Left kidney (tissue), 8 donors: ENCODE measurements at places on chromosomes 2 and 18. TPM values are rescaled to one million over a fixed set of nuclear protein-coding genes. Genes with fewer than 3 reads are reported as not detected.

Gene FBXO41
- polyA plus RNA-seq: 2.1 TPM

Gene CGREF1
- polyA plus RNA-seq: 5.4 TPM

Gene TFCP2L1
- 68.0 TPM for polyA plus RNA-seq

Gene NOSTRIN
- polyA plus RNA-seq: 37.2 TPM

GRCh38 chr2:27412419-27413152, 3.2 kb upstream of the PPM1G start:
- DNase-seq: no peak

- no peak for DNase-seq
Measured at GRCh38 chr18:42092848-42093247, 137.8 kb downstream of the PIK3C3 start.

GRCh38 chr2:237330541-237330940, 83.4 kb downstream of the COL6A3 start:
- no peak for DNase-seq

DNA sequence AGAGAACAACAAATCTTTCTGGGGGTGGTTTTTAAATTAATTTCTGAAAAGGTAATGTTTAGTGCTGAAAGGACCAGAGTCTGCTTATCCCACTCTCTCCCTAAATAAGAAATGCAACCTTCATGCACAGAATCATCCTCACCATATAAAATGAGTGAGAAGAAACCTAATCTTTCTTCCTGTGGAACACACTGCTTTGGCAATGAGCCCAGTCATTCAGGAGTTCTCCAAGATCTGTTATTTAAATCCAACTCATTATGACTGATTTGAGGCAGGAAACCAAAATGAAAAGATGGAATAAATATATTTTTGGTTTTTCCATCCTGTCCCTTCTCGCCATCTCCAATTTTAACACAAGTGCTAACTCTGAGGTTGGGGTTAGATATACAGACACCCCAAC, 228.3 kb downstream of the SRBD1 start:
- DNase-seq: no peak

DNA sequence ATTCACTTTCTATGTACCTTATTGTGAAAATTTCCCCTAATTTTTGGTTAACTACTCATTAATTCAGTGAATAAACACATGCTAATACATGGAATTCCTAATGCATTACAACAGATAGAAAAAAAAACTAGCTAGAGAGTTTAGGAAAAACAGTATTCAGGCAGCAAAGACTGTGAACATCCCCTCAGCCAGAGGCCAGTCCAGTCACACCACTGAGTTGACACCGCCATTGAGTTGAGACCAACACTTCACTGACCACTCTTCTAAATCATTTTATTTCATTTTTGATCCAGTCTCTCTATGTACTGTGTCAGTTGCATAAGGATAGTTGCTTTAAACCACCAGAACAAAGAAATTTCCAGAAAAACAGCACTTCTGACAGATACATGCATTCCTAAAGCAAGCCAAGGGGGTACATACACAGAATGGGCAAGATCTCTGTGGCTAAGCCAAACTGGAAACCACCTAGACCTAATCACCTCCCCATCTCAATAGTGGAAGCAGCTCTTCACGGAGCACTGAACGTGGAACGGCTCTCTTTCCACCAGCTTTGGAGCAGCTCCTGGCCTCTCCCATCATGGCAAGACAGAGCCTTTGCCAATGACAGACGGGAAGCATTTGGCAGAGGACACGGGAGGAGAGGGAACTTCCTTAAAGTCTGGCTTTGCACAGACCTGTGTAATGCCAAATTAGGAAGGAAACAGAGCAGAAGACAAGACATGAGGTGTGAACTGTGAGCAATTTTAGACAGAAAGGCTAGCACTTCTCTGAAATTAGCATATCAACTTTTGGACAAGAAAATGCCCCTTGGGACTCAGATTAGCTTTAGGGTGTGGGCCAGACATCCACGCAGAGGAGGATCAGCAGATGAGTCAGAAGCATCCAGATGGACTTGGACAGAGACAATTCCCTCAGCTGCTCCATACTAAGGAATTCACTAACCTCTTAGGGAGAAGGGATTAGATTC, 36.4 kb downstream of the CACNB4 start:
- DNase-seq: no peak
